Midbrain (tissue), 1 donor: ENCODE measurements at places on chromosomes 1 and 21.

- DNase-seq: no peak
Measured at GRCh38 chr1:212700223-212700891, 717 bp upstream of the BATF3 start.

DNA sequence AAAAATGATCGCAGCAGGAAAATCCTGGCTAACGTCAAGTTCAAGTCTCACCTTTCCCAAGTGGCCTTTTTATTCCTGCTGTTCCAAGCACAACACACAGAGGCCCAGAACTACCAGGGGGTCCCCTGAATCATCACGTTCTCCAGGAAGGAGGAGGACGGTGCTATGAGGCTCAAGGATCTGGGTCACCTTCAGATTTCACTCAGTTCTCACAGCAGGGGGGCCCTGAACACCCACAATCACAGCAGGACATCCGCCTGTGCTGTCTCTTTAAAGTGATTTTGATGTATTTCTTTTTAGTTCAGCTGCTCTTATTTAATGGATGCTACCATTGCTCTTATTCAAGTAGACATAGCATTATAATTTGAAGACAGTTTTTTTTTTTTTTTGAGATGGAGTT lies 173.4 kb downstream of the HUNK start:
- DNase-seq: no peak

DNA sequence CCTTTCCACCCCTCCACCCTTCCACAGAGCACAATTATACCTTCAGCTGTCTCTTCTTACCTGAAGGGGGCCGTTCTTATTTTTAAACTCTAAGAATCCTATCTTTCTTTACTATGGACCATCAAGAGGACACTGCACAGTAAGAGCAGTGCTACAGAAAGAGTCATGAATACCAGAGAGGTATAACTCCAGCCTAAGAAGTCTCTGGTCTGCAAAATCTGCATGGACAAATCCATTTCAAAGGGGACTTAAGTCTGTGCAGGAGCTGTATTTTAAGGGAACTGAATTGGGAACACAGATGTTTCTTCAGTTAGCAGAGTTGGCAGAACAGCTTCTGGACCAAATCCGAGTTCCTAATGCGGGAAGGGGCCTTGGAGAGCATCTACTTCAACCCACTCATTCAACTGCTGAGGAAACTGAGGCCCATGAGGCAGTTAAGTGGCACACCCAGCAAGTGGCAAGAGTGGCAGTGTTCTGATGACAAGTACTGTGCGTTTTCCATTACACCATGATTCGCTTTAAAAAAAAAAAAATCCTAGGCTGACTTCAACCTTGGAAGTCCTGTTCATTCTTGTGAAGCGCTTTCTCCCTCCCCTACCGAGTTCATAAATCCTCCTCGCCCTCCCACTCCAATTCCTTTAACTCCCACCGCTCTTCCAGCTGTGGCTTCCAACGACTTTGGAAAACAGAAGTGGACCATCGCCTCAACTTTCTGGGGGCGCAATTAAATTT lies 1.8 kb downstream of the PLPP3 start:
- DNase-seq: no peak

DNA sequence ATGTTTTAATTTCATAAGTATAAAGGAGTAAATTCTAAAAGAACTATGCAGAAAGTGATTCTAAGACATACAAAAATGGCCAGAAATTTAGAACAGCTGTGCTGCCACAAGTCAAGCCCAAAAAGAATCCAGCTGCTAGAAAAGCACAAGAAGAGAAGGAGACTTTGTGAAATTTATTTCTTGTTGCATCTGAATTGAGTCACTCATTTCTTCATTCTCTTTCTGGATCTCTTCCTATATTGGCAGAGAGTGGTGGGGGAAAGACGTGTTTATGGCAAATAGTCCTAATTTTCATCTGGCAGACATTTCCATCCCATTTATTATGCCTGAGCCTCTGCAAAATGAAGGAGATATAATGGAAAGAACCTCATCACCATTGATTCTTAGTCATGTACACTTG lies 139.6 kb upstream of the CTTNBP2NL start:
- DNase-seq: no peak

- no peak for DNase-seq
Measured at GRCh38 chr1:58976294-58976693, 192.4 kb upstream of the JUN start.

- no peak for DNase-seq
Measured at GRCh38 chr1:32749332-32749731, 46.8 kb upstream of the SYNC start.

DNA sequence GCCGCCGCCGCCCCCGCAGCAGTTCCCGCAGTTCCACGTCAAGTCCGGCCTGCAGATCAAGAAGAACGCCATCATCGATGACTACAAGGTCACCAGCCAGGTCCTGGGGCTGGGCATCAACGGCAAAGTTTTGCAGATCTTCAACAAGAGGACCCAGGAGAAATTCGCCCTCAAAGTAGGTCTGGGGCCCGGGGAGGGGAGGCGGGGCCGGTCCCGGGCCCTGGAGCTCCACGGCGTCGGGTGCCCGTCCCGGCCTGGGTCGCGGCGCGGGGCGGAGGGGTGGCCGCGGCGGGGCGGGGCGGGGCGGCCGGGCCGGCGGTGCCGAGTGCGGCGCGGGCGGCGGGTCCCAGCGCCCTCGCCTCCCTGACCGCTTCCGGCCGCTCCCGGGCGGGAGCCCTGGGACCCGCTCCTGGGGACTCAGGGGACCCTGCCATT lies 646 bp downstream of the MAPKAPK2 start:
- DNase-seq: peak; percentile 64

DNA sequence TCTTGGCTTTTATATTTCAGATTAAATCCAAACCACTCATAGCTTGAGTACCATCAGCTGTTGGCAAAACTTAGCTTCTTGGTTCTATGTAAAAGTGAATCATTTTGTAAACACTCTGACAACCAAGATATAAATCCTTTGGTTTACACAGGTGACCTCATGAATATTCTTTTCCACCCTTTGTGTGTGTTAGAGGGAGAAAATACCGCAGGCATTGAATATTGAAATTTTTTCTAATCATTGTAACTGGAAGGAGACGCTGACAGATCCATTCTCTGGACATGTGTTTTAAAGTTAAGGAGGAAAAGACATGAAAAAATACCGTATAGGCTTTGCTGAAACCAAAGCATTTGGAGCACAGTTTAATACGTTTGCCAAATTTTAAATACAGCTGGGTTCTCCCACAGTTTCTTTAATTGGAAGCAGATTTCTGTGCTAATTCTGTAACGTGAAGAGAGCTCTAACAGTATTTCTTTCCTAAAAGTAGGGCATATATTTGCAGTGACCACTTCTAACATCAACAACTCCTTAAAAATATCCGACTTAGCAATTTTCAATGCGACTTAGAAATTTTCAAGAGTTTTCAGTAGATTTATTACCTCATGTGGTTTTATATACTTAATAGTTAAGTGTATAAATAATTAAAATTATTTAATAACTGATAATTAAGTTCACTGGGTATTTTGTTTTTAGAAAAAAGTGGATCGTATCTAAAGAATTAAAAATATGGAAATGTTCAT lies 388.2 kb downstream of the USP25 start:
- no peak for DNase-seq

DNA sequence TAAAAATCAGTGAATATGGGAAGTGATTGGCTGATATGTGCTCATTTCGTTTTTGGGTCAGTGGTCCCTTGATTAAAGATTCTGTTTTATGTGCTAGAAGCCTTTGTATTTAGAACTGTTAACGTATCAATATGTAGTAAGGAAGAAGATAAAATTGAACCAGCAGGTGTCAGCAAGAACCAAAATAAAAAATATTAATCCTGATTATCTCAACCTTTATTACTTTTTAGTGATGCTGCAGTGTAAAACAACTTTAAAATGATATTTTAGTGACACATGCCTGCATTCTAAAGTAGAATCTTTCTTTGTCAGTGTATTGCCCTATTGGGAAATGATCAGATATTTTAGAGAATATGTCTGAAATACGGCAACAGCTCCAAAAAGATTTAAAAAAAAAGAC lies 49.5 kb downstream of the NEK7 start:
- DNase-seq: no peak

GRCh38 chr1:41660570-41661427 lies 176.3 kb upstream of the EDN2 start:
- DNase-seq: no peak

- DNase-seq: no peak
Measured at GRCh38 chr1:15902882-15903281, 55.4 kb downstream of the SPEN start.
